ENCODE measurements at places on chromosomes 2 and 18.

DNA sequence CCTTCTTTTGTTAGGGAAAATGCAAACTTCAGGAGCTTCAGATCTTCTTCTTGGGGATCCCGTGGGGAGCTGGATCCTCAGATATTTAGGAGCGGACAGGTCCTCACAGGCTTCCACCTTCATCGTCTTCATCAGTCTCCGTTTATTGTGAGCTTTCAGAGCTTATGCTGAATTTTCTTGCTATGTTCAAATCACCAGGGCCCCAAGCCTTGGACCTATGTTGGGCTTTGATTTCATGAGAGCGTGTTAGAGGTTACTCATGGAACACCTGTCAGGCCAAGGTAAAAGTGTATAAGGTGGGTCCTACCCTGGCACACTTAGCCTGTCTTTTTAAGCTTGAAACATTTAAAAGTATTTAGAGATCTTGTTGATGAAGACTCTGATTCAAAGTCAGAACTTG lies 212.9 kb downstream of the FAM210A start:
- no peak for DNase-seq

- no peak for DNase-seq
Observed at GRCh38 chr18:46821856-46822711, 65.2 kb upstream of the ST8SIA5 start.

DNA sequence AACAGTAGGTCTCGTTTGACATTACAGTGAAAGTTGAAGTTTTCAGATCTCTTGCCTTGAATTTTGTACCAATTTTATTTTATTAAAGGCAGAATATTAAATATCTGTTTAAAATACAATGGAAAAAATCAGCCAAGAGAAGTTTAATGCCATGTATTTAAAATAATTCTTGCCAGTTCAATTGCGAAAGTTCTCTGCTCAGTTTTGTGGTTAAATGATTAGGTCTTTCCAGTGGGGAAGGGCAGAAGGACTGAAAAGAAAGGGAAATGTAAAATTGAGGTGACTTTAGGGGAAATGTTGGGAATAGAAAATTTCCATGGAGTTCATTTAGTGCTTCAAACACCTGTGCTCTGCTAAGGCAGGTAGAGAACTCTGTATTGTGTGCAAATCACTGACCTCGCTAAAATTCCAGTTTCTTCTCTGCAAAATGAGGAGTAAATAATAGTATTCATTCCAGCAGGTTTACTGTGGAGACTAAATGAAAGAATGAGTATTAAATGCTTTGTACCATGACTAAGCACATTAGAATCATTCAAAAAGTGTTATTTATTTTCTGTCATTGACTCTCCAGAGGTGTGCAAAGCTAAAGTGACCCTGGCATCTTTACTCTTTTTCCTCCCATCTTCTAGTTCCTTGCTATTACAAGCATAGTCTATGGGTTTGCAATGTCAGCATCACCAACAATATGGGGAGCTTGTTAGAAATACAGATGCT lies 74.4 kb downstream of the KIAA1328 start:
- peak; percentile 9 for DNase-seq

- DNase-seq, result no peak
Observed at GRCh38 chr2:38733300-38733971, 17.7 kb downstream of the SRSF7 start.

- DNase-seq, result no peak
Observed at GRCh38 chr2:51994123-51994763, 962.3 kb upstream of the NRXN1 start.

DNA sequence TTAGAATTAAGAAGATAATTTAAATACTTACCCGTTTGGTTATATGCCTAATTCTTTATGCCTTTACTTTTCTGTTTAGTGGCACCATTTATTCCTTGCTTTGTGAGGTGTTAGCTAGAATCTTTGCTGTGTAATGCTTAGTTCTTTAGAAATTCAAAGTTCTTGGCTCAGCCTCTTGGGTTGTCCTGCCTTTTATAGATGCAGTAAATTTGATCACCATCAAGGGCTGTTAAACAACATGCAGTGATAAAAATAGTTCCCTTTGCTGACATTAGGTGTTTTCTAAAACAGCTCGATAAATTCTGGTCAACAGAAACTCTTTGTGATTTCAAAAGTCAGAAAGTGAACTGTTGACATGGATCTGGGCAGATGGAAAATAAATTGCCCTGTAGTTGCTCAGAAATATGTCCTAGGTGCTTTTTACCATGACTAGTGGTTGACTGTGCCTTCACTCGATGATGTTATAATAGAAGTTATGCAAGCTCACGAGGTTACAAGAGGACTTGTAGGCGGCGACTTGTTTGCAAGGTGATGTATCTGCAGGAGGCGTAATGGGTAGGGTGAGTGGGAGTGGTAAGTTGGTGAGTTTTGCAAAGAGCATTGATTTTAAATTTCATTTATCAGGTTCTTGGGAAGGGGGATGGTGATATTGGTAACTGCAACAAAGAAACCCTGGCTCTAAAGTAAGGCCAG lies 52.1 kb downstream of the LRRTM1 start:
- DNase-seq, result no peak

- no peak for DNase-seq
Observed at GRCh38 chr2:239368906-239369552, 31.8 kb downstream of the HDAC4 start.

- DNase-seq, result peak; percentile 45
Observed at GRCh38 chr2:187138265-187138664, 289.3 kb upstream of the ZSWIM2 start.

- no peak for DNase-seq
Observed at GRCh38 chr2:184824597-184824996, 226.3 kb downstream of the ZNF804A start.

GRCh38 chr2:61619561-61619960 lies 81.4 kb upstream of the XPO1 start:
- DNase-seq, result no peak

- DNase-seq, result no peak
Observed at GRCh38 chr18:76913583-76913982, 91.2 kb downstream of the ZNF236 start.
